Stimulated activated CD8-positive, alpha-beta memory T cell treated with anti-CD3 and anti-CD28 coated beads, Interleukin-7, amount 100 ng/mL, for 4 hours (primary cell): ENCODE measurements at places on chromosomes 11 and 22.

- no peak for DNase-seq
Measured at GRCh38 chr11:77289737-77290136, 11.7 kb downstream of the GDPD4 start.

DNA sequence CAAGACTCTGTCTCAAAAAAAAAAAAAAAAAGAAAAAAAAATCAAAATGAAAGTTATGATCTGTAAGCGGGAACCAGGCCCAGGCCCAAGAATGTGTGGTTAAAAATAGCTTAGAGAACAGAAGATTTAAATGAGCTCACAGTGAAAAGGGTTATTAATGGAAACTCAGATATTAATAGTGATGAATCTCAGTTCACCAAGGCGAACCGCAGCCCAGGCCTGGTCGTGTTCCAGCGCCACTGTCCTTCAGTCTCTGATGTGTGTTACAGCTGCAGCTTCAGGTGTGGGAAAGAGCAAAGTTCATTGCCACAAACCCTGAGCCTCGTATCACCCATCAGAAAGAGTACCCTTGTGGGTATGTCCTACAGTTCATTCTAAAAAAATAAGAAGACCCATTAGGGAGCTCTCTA lies 107.1 kb downstream of the GAB2 start:
- DNase-seq = no peak

DNA sequence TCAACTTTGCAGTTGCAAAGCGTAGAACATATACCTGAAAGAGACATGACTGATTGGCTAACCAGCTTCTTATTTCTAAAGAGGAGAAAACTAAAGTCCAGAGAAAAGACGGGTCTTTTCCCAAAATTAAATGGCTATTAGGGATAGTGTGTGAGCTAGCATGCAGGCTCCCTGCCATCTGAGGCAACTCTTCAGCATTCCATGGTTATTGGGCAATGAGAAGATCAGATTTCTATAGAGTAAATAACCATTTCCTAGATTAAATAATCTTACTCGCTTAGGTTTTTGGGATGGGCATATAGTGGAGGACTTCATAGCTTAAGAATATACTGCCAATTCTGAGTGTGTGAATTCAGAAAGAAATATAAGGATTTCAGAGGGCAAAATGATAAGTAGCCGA lies 95.0 kb downstream of the PDHX start:
- no peak for DNase-seq

DNA sequence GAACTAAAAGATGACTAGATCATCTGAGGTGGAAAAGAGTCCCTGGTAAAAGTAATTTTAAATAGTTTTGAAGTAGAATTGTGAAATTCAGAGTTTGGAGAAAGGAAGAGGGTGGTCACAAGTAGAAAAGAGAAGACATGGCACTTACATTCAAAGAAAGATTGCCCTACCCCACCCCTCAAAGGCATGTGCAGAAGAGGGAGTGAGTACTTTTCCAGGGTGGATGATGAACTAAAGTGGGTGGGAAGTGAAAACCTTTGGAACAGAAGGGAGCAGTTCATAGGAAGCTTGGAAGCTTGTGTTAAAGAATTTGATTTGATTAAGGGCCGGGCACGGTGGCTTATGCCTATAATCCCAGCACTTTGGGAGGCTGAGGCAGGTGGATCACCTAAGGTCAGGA lies 23.6 kb downstream of the SREBF2 start:
- no peak for DNase-seq

- DNase-seq = no peak
Measured at GRCh38 chr11:69156235-69156639, 502 bp downstream of the SMIM38 start.
